Left lobe of liver (tissue), 2 donors: ENCODE measurements at places on chromosomes 5 and 9. TPM values are rescaled to one million over a fixed set of nuclear protein-coding genes. Genes with fewer than 3 reads are reported as not detected.

The FGD3 gene
- total RNA-seq = 2.3 TPM

The IL4 gene
- total RNA-seq = not detected

The CARTPT gene
- total RNA-seq = not detected

The CCDC183 gene
- total RNA-seq = 0.75 TPM
